ENCODE measurements at places on chromosomes 11 and 22.

GRCh38 chr22:17303840-17304779 is 65.2 kb upstream of the CECR2 start:
- peak; percentile 31 for DNase-seq

DNA sequence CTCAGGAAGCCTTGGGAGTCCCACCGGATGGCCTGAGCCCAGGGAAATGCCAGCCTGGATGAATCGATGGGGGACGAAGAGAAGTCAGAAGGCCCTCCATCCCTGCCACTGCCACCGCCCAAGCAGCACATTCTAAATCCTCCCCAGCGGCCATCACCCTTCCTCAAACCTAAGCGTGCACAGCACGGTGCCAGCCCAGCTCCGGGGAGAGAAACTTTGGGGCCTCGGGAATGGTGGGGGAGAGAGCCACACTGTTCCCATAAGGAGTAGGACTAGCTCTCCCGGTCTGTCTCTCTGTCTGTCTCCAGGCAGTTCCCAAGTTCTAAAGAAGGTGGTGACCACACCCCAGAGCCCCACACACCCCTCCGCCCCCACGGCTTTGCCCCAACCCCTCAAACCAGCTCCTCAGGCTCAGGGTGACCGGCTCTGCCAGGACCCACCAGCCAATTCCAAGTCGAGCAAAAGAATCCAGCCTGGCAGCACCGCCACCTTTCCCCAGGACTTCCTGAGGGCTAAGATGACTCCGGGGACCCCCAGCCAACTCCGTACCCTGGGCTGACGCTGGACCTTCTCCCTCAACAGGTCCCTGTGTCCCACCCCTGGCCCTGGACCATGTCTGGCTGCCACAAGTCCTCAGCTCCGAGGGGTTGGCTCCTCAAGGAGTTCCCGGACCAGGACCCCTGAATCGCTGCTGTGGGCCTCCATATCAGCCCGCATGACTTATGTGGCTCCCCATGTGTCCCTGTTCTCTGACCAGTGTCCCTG is 2.7 kb downstream of the AHNAK start:
- no peak for DNase-seq

DNA sequence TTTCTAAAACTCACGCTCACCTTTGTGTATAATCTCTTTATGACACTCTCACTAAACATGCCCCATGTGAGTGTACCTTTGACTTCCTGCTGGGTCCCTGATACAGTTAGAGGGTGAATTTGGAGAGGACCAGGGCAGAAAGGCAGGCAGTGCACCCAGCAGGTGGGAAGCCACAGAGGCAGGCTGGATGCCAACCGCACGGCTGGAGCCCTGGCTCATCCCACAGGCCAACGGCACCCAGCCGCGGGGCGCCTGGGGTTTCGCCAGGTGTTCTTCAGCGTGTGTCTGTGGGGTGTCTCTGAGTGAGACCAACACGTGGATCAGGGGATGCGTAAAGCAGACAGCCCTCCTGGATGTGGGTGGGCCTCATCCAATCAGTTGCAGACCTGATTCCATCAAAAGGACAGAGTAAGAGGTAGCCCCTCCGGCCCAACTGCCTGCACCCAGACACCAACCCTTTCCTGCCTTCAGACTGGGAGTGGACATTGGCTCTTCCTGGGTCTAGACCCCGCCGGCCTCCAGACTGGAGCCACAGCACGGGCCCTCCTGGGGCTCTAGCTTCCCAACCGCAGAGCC is 51.6 kb downstream of the DHCR7 start:
- no peak for DNase-seq

GRCh38 chr11:65291613-65292012 is 23.1 kb upstream of the CDC42EP2 start:
- no peak for DNase-seq

DNA sequence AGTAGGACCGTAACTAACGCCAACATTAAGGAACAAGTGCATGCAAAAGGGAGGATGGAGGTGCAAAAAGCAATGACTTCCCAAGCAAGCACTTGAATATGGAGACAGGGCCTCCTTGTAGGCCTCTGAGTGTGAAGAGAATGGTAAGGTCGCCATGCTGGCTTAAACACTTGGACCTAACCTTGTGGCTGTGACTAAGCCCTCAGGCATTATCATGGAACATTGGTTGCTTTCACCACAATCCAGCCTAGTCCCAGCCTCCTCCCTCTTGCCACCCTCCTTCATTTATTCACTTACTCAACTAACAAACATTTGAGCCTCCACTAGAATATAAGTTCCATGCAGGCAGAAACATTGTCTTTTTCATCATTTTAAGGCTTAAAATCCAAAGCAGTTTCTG is 11.9 kb upstream of the SYTL2 start:
- DNase-seq, result no peak

DNA sequence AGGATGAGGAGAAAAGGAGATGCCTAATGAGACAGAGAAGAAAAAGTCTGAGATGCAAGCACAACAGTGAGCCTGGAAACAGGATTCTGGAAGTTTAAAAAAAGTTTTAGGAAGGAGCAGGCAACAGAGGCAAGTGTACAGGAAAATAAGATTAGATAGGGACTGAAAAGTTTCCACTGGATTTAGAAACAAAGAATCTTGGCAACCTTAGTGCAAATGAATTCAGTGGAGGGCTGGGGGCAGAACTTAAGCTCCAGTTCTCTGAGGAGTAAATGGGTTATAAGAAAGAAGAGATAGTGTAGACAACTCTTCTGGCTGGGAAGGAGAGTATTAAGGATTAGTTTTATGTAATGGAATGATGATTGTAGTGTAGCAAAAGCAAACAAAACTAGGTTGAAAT is 628.8 kb upstream of the CCDC90B start:
- no peak for DNase-seq

DNA sequence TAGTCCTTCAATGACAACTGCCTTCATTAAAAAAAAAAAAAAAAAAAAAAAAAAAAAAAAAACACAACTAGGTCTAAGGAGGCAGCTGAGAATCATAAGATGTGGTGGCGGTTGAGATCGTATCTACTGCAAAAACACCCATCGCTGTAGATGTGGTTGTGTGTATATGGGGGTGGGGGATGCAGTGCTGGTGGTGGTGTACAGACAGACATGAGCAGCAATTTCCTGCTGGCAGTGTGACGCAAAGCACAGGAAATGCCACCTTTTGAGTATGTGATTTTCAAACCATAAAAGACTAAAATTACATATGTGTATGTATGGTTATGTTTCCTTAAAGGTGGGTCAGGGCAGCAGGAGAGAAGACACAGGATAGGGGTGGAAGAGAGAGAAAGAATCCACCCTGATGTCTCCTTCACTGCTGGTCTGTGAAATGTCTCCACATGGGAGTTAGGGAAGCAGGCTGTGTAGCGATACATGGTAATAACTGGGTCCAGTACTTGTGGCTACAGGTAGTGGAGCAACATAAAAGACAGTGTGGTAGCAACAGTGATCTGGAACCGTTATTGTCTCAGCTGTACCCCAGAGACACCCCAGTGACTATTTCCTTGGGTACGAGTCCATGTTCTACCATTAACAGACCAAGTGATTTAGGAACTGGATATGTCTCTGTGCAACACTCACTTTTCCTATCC is 57.9 kb downstream of the SYTL2 start:
- DNase-seq, result peak; percentile 75

DNA sequence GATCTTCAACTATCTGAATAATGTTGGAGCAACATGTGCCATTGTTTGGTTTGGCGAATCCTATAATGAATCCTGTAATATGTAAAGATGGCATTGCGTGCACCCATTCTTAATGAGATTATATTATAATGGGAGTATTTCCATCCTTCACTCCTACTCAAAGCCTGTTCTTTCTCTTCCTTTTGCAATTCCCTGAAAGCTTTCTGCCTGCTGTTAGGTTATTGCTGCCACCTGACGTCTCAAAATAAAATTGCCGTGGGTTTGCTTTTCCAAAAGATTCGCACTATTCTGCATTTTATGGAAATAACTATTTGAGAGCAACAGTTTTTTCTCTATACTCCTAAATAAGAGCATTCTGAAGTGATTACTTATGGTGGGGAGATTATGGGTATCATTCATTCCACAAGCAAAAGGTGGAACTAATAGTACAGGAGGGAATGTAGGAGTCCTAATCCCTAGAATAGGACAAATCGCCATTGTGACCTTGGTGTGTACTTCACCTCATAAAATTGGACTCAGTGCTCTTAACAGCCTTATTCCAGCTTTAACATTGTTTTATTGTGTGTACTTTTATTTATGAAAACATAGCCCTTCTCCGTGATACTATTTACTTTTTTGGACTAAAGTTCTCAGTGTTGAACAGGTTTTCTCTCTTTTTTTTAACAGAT is 69.6 kb upstream of the ALKBH3 start:
- no peak for DNase-seq

GRCh38 chr11:68145120-68145866 is 24.1 kb upstream of the CHKA start:
- DNase-seq, result no peak

GRCh38 chr11:48055292-48056132 is 75.2 kb downstream of the PTPRJ start:
- no peak for DNase-seq

GRCh38 chr11:67136156-67136555 is 17.1 kb downstream of the KDM2A start:
- no peak for DNase-seq

GRCh38 chr11:13229136-13229535 is 48.5 kb upstream of the BMAL1 start:
- DNase-seq, result no peak

GRCh38 chr11:105000797-105001196 is 22.2 kb downstream of the CASP5 start:
- DNase-seq, result peak; percentile 5

- peak; percentile 52 for DNase-seq
Measured at GRCh38 chr22:29470159-29470855, 9.7 kb upstream of the NEFH start.

DNA sequence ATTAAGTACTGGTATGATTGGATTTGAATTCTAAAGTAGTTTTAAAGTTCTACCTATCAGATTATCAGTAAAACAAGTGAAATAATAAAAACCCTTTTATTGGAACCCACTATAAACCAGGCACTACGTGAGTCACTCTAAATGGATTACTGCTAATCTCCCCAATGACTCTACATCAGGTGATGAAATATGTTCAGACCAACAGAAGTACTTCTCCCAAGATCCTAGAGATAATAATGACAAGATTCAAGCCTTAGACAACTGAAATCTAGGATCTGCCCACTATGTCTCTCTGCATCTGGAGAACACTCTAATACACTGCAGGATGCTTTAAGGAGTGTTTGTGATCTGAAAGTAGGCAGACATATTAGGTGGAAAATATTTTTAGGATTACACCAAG is 652.1 kb upstream of the CHORDC1 start:
- DNase-seq, result no peak

- no peak for DNase-seq
Measured at GRCh38 chr22:30557243-30557642, 10.7 kb upstream of the SEC14L6 start.

- no peak for DNase-seq
Measured at GRCh38 chr11:111777094-111778046, 11.2 kb upstream of the PPP2R1B start.

GRCh38 chr11:109864151-109864661 is 229.0 kb upstream of the ZC3H12C start:
- no peak for DNase-seq

DNA sequence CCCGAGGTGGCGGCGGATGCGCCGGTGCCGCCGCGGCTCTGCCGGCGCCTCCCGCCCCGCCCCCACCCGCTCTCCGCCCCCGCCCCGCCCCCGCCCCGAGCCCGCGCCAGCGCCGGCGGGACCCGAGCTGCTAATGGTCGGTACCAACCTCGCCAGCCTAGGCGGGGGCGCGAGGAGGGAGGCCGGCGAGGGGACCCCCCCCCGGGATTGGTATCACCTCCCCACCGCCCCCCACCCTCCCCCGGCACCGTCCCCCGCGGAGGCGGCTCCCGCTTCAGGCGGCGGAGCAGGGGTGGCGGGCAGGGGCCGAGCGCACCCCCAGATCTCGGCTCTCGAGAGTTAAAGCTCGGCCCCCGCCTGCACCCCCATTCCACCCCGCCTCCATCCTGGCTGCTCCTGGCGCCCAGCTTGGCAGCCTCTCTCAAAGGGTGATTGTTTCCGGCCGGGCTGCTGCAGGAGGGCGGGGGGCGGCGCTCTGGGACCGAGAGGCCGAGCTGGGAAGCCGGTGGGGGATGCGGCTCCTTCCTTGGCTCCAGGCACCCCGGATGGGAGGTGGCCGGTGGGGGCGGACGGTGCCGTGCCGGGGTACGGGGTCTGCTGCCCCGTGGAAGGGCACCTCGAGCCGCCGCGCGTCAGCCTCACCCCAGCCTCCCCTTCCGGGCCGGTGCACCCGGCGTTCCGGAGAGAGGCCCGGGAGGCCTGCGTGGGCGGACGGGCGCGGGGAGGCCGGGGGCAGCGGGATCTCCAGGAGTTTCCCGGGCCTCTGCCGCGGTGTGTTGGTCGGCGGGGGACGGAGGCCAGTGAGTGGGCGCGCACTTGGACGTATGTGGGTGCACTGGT is at the start of gene B3GAT1:
B3GAT1 (minus strand) TSS at position 40 of the 840 bp plus-strand sequence. CDS start 24,583 bp downstream, outside the sequence.
- no peak for DNase-seq

GRCh38 chr22:37643225-37643847 is 3.9 kb downstream of the SH3BP1 start:
- peak; percentile 80 for DNase-seq

- DNase-seq, result no peak
Measured at GRCh38 chr22:46462726-46463371, 74.6 kb downstream of the CELSR1 start.

DNA sequence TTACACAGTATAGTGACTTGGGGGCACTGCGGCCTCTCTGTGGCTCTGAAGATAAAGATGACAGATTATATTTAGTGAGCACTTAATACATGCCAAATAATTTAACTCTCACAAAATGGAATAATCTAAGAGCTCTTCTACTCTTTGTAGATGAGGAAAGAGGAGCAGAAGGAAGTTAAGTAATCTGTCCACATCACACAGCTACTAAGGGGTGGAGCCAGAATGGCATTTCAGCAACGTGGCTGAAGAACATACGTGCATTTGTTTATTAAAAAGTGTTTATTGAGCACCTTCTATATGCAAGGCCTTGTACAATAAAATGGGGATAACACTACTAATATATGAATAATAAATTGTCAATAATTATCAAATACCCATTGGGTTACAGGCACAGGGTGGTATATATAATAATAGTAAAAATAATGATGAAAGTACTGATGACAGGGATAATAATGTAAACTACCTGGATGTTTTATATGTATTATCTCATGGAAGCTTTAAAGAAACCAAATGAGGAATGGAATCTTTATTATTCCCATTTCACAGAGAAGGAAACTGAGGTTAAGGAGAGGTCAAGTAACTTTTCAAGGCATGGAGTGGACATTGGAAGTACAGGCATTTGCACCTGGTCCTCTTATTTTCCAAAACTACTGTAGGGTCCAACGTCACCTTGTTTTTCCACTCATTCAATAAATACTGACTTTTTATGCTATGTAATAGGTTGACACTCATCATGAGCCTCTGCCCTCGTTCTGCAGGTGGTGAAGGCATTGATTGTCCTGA is 38.0 kb upstream of the IL17RA start:
- DNase-seq, result no peak

- no peak for DNase-seq
Measured at GRCh38 chr11:123799438-123799837, 6.7 kb downstream of the OR6M1 start.

Measured in activated naive CD8-positive, alpha-beta T cell treated with anti-CD3 and anti-CD28 coated beads, Interleukin-2, amount 50 U/mL, for 16 hours (primary cell).